ENCODE measurements at places on chromosomes 4 and X.

GRCh38 chrX:48475296-48475695 lies 703 bp upstream of the FTSJ1 start:
- DNase-seq: no peak

- DNase-seq: no peak
These were observed 544.8 kb upstream of the DIPK2B start for GRCh38 chrX:45745479-45745878.

DNA sequence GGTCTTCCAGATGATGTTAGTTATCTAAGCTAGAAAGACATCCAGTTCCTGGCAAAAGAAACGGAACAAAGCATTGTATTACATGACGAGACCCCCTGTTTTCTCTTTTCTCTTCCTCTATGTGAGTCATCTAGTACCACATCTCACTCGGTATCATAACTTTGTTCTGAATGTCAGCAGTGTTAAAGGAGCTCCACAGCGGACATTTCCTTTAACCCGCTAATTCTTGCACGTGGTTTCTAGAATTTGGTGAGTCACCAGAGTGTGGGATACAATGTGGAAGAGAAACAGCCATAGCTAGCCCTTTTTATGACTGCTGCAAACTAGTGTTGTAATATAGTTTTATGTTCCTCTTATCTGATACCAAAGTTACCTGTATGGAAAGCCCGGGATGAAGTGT lies 243.7 kb downstream of the TENM3 start:
- no peak for DNase-seq

DNA sequence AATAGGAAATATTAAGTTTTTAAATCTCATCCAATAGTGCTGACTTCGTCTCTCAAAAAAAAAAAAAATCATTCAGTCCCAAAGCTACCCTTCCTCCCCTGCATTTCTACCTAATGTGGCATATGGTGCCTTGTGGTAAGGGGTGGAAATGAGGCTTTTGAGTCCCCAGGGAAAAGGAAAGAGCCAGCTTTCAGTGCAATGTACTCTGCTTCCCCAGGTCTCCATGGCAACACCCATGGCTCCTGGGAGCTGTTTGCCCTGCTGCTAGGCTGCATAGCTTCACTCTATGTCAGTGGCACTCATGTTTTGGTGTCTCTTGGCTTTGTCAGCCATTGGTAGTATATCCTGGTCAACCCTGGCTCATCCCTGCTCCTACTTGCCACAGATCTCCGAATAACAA lies 175.9 kb downstream of the SLC39A8 start:
- DNase-seq: no peak

DNA sequence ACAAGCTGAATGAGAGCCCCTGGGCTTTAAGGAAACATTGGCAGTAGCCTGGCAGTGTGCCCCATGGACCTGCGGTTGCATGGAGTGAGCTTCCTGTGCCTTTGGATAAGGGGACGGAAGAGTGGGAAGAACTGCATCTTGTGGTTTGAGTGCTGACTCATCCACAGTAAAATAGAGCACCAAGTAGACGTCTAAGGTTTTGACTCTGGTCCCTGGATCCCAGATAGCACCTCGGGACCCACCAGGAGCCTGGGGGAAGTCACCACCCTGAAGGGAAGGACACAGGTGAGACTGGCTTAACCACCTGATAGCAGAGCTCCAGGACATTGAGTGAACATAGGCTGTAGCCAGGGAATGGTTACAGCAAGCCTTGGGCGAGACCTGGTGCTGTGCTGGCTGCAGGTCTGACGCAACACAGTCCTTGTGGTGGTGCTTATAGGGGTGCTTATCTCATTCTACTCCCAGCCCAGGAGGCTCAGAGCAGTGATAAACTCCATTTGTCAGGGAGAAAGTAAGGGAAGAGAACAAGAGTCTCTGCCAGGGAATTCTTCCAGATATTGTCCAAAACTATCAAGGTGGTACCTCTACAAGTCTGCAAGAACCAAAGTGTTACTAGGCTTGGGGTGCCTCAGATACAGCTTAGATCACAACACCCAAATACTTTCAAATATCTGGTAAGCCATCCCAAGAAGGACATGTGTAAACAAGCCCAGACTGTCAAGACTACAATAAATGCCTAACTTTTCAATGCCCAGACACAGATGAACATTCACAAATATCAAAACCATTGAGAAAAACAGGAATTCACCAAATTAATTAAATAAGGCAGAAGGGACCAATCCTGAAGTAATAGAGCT lies 123.6 kb upstream of the TET2 start:
- no peak for DNase-seq

GRCh38 chr4:108315694-108316093 lies 147.0 kb upstream of the LEF1 start:
- DNase-seq: no peak

DNA sequence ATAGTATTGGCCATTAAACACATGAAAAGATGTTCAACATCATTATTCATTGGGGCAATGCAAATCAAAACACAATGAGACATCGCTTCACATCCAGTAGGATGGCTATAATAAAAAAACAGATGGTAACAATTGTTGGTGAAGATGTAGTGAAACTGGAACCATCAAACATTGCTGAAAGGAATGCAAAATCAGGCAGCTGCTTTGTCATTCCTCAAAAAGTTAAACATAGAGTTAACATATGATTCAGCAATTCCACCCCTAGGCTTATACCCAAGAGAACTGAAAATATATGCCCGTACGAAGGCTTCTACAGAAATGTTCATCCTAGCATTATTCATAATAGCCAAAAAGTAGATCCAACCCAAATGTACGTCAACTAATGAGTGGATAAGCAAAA lies 144.0 kb upstream of the NAP1L5 start:
- DNase-seq: no peak

All from stimulated activated CD8-positive, alpha-beta memory T cell treated with anti-CD3 and anti-CD28 coated beads, Interleukin-7, amount 100 ng/mL, for 1 hour (primary cell).